Hematopoietic multipotent progenitor cell (in vitro differentiated cells): ENCODE measurements at places on chromosomes 7 and 10. TPM values are rescaled to one million over a fixed set of nuclear protein-coding genes. Genes with fewer than 3 reads are reported as not detected.

DNA sequence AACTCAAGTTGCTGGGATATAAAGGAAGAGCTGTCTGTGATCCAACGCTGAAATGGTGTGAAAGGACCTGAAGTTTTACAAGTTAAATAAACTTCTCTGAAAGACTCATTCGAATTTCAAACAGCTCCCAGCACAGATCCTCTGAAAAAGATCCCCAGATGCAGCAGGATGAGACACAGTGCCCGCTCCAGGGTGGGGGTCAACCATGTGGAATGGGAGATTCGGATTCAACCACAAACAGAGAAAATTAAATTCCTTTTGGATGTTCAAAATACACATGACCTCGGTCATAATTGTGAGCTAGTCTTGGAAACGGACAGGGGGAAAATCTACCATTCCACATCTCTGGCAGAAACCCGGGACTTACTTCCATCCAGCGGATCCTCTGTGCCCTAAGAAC lies 119.6 kb downstream of the PRKAG2 start:
- DNase-seq = no peak

DNA sequence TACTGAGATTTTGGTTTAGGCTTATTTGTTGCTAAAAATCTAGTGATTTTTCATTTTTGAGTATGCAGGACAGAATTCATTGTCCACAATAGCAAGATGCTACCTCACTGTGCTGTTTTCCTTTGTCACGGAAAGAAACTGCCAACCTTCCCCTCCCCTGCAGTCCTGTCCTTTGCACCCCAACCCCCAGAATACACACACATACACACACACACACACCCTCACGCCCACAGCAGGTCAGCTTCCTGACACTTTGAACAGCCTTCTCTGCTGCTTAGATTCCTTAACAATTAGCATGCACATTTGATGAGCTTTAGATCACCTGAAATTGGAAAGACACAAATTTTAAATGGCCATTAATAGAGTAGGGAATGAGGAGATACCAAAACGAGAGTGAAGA lies 32.1 kb downstream of the ARMC3 start:
- DNase-seq = no peak

GRCh38 chr10:3481496-3481895 lies 303.5 kb downstream of the KLF6 start:
- no peak for DNase-seq

- no peak for DNase-seq
Measured at GRCh38 chr7:93115796-93116195, 2.0 kb downstream of the SAMD9 start.

PITX3 gene
- total RNA-seq = not detected

GRCh38 chr7:22457471-22457870 lies 42.5 kb downstream of the STEAP1B start:
- no peak for DNase-seq

TRIL gene
- under 0.01 TPM for total RNA-seq

ELMO1 gene
- 508 TPM for total RNA-seq

SLC35G1 gene
- total RNA-seq = 1.9 TPM

ANKRD2 gene
- total RNA-seq = not detected

BAZ1B gene
- 22.9 TPM for total RNA-seq

DNA sequence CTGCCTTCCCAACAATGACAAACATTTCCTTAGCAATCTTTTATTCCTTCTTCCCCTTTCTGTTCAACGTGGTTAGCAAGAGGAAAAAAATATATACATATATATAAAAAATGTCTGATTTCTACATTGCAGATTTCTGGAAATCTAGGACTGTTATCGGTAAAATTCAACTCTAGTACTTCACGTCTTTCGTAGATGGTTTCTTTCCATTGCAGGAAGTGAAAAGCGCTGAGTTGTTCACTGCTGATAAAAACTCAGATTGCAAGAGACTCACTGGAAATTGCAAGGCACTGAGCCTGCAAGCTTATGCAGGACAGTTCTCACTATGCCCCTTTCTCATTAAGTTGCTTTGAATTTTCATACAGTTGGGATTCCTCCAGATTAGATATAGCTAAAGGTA lies 23.9 kb downstream of the KIN start:
- no peak for DNase-seq

GRCh38 chr10:114301951-114302710 lies 63.1 kb downstream of the VWA2 start:
- DNase-seq = no peak

ZNF239 gene
- total RNA-seq = 1.1 TPM
